ENCODE measurements at places on chromosomes 3 and 15. TPM values are rescaled to one million over a fixed set of nuclear protein-coding genes. Genes with fewer than 3 reads are reported as not detected.

The GOLGA8S gene
- polyA plus RNA-seq, result not detected

The AMIGO3 gene
- not detected for polyA plus RNA-seq

The SELENOS gene
- 88.7 TPM for polyA plus RNA-seq

The RASGRF1 gene
- polyA plus RNA-seq, result not detected

The EIF4G1 gene
- 13.4 TPM for polyA plus RNA-seq

The KNG1 gene
- polyA plus RNA-seq, result not detected

The MOBP gene
- polyA plus RNA-seq, result not detected

The C3orf22 gene
- polyA plus RNA-seq, result not detected

The CD96 gene
- 217 TPM for polyA plus RNA-seq

The TXNRD3 gene
- polyA plus RNA-seq, result 1.4 TPM

The IMPG2 gene
- 0.04 TPM for polyA plus RNA-seq

The TRPM7 gene
- 12.1 TPM for polyA plus RNA-seq

The ITIH1 gene
- not detected for polyA plus RNA-seq

The HIGD2B gene
- polyA plus RNA-seq, result not detected

The GCNT3 gene
- not detected for polyA plus RNA-seq

The CDC25A gene
- 0.20 TPM for polyA plus RNA-seq

The GNAT1 gene
- polyA plus RNA-seq, result not detected

The ATP2B2 gene
- polyA plus RNA-seq, result not detected

The VGLL3 gene
- not detected for polyA plus RNA-seq

The KLF13 gene
- 24.7 TPM for polyA plus RNA-seq

The IL17RB gene
- polyA plus RNA-seq, result not detected

The CLDN18 gene
- not detected for polyA plus RNA-seq

The ADAMTS17 gene
- 0.53 TPM for polyA plus RNA-seq

The ANKRD63 gene
- not detected for polyA plus RNA-seq

The CFAP92 gene
- not detected for polyA plus RNA-seq

The CCDC54 gene
- 0.32 TPM for polyA plus RNA-seq

The PARP15 gene
- polyA plus RNA-seq, result 9.4 TPM

The GP5 gene
- 0.37 TPM for polyA plus RNA-seq

The TPRG1 gene
- polyA plus RNA-seq, result 0.38 TPM

The HOMER2 gene
- not detected for polyA plus RNA-seq

The GJD2 gene
- polyA plus RNA-seq, result not detected

The CILP gene
- polyA plus RNA-seq, result not detected

The TGM5 gene
- not detected for polyA plus RNA-seq

The ZIC1 gene
- polyA plus RNA-seq, result not detected

The BHLHE40 gene
- 64.4 TPM for polyA plus RNA-seq

The FBXW12 gene
- polyA plus RNA-seq, result not detected

Data from immature natural killer cell (primary cell).